NCI-H345 (cell line): ENCODE measurements at places on chromosomes 1 and 21.

- DNase-seq, result no peak
Observed at GRCh38 chr1:67556297-67556900, 126.2 kb upstream of the SERBP1 start.

DNA sequence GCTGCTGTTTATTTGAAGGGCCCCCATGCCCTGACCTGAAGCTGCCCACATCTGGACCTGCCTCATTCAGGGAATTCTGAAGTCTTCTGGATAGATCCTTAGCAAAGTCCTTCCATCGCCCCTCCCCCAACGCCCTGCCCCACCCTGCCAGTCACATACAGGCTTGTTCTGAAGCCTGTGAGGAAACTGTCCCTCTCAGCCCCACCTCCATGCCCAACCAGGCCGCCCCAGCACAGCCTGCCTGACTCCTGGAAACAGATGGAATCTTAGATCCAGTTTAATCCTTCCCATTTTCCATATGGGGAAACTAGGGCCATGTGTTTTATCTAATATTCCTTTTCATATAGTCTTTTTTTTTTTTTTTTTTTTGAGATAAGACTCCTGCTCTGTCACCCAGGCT is 44.5 kb upstream of the GPR37L1 start:
- no peak for DNase-seq

DNA sequence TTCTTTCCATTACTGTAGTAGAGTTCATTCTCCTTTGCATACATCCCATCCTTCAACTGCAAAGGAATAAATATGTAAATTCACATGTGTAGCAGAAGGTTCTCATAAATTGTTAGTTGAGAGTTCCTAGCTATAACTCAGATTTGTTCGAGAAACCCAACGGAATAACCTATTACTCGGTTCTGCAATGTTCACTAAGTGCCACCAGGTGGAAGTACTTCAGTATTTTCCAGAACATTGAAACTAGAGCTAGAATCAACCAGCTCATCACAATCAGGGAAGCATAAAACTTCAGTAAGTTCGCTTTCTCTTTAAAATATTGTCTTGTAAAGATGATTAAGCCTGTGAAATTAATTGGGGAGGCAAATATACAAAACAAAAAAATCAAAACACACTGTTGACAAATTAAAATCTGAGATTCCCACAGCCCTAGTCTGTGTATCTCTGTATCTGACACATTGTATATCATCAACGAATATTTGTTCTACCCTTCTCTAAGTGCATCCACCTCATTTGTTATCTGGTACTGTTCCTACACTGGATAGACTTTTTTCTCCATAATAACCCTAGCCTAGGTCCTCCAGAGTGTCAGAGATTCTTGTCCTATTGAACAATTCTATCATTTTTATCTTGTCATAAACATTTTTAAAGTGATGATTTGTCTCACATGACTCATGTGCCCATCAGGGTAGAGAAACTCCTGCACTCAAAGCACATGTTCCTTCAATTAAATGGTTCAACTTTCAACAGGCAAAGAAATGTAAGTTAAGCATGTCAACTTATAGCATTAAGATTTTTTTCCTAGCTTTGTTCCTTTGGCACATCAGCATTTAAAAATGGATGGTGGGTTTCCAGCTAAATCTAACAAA is 31.9 kb downstream of the MROH9 start:
- DNase-seq, result peak; percentile 22

DNA sequence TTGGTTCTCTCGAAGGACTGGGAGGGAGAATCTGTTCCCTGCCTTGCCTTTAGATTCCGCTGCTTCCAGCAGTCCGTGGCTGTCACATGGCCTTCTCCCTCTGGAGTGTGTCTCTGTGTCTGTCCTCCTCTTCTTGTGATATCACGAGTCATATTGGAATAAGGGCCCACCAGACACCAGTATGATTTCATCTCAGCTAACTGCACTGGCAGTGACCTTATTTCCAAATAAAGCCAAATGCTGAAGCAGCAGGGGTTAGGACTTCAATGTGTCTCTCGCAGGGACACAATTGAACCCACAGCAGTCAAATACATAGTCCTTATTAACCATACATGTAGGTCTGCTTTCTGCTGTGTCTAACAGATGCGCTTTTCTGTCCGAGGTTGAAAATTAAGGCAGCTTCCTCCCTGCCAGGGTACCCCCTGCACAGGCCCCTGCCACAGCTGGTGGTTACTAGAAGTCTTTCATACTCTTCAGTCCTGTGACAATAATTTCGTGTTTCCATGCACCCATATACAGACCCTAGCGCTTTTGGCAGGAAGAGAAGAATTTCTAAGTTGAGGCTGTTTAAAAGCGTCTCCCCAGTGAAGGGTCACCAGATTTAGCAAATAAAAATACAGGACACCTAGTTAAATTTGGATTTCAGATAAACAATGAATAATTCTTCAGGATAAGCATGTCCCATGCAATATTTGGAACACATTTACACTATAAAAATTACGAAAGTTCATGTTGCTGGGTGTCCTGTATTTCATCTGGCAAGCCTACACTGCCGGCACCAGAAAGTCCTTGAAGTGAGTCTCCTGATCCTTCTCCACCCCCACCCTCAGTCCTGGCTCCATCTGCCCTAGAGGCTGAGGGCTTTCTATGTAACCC is 182.1 kb downstream of the ETS2 start:
- DNase-seq, result peak; percentile 60

DNA sequence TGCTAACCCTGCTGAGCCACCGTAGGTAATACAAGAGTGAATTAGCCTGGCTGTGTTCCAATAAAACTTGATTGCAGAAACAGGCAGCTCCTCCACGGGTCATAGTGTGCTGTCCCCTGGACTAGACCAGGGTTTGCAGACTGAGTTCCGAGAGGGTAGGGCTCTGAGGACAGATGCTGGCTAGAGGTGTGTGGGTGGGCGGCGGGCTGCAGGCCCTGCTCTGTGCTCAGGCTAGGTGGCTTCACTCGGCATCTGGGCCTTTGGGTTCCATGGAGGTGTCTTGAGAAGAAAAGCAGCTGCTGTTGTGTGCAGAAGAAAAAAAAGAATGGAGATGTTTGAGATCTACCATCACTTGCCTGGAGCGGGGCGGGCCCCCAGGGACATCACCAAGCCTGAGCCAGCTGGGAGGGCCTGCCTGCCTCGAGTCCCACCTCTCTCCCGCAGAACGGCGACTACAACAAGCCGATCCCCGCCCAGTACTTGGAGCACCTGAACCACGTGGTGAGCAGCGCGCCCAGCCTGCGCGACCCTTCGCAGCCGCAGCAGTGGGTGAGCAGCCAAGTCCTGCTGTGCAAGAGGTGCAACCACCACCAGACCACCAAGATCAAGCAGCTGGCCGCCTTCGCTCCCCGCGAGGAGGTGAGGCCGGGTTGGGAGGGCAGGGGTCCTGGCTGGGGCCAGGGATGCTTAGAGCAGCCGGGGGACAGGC is 7.9 kb downstream of the TMEM201 start:
- DNase-seq, result peak; percentile 18

DNA sequence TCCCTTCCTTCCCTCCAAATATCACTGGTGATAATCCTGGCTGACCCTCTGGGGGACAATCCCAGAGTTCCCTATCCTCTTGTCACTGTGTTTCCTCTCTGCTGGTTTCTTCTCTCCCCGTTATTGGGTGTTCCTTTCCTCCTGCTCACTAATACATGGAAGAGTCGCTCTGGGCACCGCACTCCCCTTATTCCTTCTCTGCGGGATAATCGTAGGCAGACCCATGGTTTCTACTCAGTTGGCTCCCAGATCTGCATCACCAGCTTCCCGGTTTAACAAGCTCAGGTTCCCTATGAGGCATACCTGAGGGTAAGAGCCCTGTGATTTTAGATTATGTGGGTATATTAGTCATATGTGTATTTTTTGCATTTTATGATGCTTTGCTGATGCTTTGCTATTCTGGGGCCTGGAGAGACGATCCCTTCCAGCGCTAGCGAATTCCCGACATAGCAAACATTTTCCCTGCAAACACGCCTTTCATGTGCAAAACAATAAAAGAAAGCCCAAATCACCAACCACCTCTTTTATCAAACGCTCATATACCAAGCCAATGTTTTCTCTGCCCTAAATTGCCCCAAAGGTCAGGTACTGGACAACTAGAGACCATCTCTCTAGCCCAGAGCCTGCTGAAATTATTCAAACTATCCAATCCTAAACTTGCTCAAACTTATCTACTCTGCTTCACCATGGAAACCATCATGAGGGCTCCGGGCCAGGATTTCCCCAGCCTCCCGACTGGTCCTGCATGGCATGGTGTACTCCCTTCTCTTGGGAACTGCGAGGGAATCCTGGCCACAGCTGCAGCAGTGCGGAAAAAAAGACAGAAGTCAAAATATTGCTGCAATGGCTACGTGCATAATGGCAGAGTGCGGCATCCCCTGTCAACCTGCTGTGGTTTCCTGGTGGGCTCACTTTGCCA is 84.2 kb downstream of the PCP4 start:
- DNase-seq, result no peak

DNA sequence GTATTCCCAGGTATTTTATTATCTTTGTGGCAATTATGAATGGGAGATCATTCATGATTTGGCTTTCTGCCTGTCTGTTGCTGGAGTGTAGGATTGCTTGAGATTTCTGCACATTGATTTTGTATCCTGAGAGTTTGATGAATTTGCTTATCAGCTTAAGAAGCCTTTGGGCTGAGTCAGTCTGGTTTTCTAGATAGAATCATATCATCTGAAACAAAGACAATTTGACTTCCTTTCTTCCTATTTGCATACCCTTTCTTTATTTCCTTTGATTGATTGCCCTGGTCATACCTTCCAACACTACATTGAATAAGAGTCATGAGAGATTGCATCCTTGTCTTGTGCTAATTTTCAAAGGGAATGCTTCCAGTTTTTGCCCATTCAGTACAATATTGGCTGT is 8.0 kb downstream of the OR2L3 start:
- DNase-seq, result no peak

DNA sequence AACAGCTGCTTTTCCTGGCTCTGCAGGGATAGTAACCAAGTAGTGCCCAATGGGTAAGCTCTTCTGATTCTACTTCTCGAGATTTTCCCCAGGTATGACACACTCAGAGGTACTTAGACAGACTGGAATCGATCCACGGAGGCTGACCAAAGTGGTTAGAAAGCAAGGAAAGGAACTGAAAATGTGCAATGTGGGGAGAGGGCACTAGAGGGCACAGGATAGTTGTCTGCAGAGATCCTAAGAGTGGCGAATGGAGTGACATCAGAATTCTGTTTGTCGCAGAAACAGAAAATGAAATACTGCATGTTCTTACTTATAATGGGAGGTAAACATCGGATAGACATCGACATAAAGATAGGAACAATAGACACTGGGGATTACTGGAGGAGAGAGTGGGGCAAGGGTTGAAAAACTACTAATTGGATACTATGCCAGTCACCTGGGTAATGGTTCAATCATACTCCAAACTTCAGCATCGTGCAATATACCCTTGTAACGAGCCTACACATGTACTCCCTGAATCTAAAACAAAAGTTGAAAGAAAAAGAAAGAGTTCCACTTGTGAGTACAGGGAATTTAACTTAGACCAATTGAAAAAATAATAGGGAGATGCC is 23.3 kb downstream of the CYP2J2 start:
- peak; percentile 12 for DNase-seq

GRCh38 chr1:167529829-167530474 is 11.6 kb upstream of the CD247 start:
- DNase-seq, result peak; percentile 45

GRCh38 chr1:109985247-109986053 is 885 bp downstream of the AHCYL1 start:
- no peak for DNase-seq

GRCh38 chr21:46229133-46229922 is 754 bp upstream of the LSS start:
- peak; percentile 80 for DNase-seq

- no peak for DNase-seq
Observed at GRCh38 chr1:185104083-185104482, 52.7 kb downstream of the TRMT1L start.

GRCh38 chr1:87305762-87306161 is 22.9 kb upstream of the LMO4 start:
- DNase-seq, result no peak

DNA sequence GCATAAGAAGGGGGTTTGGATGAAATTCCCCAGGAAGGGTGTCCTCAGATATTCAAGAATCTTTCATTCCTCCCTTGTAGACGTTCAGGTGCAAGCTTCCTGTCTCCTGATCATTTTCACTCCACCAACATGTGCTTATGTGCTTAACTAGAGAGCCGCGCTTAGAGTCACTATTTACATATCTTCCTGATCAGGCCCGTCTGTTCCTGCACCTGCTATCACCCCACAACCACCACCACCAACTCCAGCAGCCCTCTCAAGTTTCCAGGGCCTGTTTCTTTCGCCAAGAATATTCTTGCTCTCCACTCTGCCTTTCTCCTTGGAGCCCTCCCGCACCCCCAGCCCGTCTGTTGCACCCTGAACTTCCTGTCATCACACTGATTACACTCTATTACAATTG is 113.4 kb downstream of the SPSB1 start:
- peak; percentile 55 for DNase-seq

- DNase-seq, result no peak
Observed at GRCh38 chr1:110138956-110139355, 11.3 kb upstream of the SLC6A17 start.

DNA sequence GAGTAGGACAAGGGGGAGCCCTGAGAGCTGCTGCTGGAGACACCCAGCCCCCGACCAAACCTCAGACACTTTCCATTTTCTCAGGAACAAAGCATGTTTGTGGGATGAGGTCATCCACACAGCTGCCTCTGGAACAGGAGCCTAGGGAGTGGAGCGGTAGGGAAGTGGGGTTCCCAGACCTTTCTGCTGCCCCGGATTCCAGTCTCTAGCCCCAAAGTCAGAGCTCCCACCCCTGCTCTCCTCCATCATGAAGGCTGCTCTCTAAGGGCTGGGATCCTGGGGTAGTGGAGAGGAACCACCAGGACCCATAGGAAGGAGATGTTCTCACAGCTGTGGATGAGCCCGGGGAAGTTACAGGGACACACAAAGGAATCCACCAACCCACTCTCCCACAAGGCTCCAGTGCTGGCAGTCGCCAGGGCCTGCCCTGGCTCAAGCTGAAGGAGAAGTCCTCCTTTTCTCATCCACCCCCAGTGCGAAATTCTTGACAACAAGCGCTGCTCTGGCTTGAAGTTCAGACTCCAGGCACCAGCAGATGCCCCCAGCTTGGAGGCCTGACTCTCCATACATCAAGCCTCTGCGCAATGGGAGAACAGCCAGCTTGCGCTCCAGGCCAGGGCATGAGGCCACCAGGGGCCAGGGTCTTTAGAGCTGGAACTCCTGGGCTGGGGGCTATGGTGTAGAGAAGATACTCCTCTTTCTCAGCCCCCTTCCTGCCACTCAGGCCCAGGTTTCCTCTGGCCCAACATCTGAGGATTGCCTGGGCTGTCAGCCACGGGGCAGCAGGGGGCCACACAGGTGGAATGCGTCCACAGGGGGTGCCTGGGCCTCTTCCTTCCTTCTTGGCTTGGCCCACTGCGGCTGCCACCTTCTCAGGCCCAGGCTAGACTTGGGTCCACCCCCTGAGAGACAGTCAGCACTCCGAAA is 4.5 kb downstream of the FHL3 start:
- no peak for DNase-seq

DNA sequence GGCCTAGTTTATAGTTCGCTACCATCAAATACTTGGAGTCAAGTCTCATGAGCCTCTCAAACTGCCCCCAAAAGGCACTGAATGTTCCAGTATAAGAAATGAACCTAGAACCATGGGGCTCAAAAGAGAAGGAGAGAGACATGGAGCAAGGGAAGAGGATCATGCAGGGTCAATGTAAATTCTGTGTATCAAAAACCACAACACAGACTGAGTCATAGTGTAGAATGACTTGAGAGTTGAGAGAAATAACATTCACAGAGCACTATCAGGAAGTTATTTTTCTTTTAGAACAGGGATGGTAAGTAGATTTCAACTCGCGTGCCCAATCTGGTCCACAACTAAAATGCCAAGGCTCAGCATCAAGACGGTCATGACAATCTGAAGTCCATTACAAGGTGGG is 59.8 kb downstream of the GNG12 start:
- DNase-seq, result no peak
